ENCODE measurements at places on chromosomes 5 and 9.

- no peak for DNase-seq
Measured at GRCh38 chr5:51977014-51977413, 593.8 kb downstream of the ISL1 start.

DNA sequence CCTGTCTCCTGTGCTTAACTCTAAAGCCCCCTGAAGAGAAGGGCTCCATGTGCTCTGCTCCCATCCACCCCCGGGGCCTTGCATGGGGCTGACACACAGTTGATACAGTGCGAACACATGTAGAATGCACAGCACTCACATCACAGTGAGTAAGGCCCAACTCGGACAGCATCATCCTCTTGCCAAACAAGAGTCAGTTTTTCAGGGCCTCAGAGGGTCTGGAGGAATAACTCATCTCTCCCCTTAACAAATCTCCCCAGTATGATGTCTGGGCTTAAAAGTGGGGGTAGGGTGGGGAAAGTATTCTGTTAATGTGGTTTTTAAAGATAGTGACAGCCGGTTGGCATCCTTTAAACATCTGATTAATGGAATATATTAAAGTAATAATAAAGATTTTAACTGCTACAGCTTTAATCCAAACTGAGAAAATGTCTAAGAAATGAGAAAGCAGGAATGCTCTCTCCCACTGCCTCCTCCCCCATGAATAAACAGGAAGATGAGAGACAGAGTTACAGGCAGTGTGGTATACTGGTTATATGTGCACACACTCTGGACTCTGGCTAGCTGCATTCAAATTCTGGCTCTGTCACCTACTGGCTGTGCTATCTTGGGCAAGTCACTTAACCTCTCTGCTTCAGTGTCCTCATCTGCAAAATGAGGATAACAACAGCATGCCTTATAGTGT lies 22.5 kb downstream of the APBA1 start:
- no peak for DNase-seq

DNA sequence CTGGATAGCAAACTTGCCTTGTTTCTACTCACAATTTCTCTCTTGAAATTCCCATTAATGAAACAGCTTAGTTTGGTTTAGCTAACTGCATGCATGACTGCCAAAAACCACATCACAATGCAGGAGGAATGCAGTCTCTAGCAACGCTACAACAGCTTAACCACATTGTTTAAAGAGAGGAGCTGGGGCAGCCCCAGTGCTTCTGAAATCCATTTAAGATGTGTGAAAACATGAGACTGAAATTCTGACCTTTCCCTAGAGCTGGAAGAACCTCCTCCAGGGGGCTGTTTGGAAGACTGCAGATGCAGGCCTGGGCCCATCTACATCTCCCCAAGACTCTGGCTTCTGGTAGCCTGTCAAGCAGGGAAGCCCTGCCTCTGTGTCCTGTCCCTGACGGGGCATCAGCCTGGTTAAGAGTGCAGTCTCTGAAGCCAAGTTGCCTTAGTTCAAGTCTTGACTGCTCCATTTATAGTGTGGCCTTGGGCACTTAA lies 157.1 kb downstream of the ZNF462 start:
- no peak for DNase-seq

- DNase-seq = no peak
Measured at GRCh38 chr5:151708126-151708525, 21.4 kb upstream of the SPARC start.

GRCh38 chr5:170149206-170149515 lies 43.5 kb downstream of the FOXI1 start:
- no peak for DNase-seq

DNA sequence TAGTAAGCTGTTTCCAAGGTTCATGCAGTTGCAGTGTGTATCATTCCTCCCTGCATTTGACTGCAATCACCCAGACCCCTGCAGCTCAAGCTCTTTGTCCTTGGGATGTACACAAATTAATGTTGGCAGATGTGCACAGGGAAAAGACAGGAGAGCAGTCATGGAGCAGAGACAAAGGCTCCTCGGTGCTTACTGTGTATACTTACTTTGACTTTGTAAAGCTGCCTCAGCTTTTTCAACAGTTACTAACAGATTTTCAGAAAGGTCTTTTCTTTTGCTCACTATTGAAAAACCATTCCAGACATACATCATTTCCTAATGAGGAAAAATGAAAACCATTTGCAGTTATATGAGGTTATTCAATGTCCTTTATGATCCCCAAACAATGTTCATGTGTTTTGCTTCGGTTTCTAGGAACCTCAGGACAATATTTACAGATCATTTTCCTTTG lies 124.9 kb downstream of the TTC39B start:
- no peak for DNase-seq

DNA sequence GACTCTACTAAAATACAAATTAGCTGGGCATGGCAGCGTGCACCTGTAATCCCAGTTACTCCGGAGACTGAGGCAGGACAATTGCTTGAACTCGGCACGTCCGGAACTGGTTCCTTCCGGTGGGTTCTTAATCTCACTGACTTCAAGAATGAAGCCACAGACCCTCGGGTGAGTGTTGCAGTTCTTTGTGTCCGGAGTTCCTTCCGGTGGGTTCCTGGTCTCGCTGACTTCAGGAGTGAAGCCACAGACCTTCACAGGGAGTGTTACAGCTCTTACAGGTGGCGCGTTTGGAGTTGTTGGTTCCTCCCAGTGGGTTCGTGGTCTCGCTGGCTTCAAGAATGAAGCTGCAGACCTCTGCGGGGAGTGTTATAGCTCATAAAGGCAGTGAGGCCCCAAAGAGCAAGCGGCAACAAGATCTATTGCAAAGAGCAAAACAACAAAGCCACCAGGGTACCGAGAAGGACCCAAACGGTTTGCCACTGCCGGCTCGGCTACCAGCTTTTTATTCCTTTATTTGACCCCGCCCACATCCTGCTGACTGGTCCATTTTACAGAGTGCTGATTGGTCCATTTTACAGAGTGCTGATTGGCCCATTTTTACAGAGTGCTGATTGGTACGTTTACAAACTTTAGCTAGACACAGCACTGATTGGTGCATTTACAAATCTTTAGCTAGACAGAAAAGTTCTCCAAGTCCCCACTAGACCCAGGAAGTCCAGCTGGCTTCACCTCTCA lies 28.6 kb upstream of the SLC6A19 start:
- no peak for DNase-seq

DNA sequence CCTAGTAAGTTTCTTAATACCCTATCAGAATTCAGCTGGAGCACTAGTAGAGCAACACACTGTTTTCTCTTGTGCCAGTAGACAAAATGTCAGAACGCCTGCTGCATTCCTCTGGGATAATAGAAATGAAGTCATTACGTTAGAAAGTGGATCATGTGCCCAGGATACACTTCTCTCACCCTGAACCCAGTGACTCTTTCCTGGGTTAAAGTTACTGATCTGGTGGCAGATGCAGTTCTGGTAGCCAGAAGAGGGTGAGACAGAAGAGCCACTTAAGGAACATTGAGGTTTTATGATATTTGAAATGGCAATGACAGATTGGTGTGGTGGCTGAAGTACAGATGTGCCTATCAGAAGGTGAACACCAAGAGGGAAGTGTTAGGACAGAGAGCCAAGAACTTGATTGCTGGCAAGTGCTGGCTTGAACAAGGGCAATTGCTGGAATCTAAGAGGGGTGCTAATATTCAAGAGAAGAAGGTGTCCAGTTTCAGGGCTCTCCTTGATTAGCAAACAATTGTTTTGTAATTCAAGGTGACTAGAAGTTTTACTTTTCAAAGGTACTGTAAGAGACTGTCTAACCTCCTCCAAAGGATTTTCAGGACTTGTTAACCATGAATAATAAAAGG lies 93.7 kb upstream of the ERBIN start:
- DNase-seq = no peak

DNA sequence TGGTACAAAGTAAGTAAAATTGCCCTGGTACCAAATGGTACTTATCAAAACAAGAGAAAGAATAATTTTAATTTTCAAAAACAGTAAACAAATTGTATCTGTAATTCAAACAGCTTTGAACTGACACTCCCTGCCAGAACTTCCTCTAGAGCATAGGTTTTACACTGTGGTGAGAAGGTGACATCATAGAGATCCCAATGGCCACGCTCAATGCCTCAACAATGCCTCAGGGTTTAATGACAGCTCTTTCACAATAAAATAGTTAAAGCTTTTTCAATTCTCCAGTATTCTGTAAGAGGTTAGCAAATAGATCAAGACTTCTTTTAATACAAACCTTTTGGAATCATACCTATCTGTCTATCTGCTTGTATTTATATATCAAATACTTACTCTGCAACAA lies 437.1 kb downstream of the PRR16 start:
- no peak for DNase-seq

DNA sequence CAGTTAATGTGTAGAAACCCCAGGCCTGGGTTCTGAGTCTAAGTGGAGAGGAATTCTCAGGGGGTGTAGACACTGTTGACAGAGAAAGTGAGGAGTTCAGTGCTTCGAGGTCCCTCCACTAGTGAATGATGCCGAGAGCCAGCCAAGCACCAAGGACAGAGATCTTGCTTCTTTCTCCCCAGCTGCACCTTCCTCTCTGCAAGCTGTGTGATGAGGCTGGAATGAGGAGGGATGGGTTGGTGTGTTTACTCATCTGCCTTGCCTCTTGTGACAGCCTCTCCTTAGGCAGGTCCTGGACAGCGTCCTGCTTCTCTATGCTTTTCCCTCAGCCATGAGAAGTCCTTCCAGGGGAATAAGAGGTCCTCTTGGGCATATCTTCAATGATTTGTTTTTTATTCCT lies 35.3 kb downstream of the HNRNPH1 start:
- DNase-seq = no peak

- no peak for DNase-seq
Measured at GRCh38 chr5:77751328-77752023, 24.7 kb downstream of the TBCA start.

DNA sequence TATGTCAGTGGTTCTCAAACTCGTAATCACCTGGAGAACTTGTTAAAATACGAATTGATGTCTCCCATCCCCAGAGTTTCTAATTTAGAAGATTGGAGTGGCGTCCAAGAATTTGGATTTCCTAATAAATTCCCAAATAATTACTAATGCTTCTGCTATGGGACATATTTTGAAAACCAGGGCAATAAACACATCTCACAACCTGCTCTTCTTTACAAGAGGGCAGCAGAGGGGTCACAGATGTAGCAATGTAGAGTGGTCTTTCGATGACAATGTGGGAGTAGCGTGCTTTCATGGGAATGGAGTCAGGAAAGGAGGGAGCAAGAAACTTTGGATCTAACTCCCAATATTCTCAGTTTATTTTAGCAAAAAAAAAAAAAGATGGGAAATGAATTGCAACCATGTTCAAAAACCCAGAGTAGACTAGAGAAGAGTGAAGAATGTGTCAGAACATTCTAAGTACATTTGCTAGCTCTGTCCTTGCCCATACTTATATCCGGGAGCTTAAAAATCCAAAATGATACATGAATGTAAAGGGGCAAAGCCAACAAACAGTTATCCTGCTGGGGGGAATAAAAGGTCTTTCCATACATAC lies 33.8 kb upstream of the ALDH1A1 start:
- DNase-seq = no peak

DNA sequence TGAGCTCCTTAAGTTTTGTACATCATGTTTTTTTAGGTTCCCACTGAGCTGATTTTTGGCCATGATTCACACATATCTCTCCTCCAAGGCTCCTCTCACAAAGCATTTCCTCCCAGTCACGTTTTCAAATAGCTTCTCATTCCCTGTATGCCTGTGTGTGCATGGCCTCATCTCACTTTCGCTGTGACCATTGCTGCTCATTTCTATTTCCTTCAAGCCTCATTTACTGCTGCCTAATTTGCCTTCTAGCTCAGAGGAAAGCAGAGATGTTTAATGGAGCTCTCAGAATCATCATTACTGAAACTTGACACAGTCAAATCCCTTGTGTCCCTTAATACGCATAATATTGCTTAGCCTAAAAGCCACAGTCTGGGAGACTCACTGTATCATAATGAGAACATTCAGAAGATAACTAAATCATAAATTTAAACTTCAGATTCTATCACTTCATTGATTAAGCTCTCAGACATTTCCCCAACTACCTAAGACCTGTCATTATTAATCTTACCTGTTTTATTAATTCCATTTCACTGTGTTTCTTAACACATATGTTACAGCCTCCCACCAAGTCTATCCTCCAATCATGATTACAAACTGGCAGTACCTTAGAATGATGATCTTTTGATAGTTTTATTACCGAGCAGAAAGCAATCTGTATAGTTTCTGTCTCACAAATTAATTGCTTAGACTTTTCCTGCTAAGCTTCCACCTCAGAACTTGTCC lies 278.3 kb upstream of the PTGER4 start:
- DNase-seq = no peak

DNA sequence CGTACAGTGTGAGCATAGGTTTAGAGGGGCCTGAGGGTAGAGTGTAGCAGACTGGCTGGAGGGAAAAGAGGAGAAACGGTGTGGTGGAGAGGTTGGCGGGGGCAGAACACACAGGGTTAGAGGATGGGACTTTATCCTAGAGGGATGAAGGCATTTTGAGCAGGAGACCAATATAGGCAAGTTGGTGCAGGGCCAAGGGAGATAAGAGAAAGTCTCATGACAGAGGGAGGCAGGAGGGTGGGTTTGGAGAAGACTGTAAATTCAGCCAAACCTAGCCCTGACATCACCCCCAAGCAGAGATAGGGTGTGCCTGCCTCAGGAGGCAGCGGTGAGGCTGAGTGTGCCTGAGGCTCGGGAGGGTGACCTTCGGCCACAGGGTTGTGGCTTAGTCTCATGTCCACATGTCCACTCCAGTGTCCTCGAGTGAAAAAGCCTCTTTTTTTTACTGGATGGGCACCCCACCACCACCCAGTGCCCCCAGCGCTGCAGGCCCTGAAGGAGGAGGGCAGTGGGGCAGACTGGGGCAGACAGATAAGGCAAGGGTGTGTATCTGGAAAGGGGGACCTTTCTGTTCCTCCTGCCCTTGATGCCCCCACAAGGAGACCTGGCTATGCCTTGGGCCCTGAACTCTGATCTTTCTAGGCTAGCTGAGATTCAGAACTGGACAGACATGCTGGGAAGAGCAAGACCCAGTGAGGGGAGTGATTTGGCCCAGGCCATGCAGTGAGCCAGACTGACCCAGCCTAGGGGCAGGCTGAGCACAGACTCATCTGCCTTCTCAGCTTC lies 108.7 kb downstream of the RGS3 start:
- no peak for DNase-seq

DNA sequence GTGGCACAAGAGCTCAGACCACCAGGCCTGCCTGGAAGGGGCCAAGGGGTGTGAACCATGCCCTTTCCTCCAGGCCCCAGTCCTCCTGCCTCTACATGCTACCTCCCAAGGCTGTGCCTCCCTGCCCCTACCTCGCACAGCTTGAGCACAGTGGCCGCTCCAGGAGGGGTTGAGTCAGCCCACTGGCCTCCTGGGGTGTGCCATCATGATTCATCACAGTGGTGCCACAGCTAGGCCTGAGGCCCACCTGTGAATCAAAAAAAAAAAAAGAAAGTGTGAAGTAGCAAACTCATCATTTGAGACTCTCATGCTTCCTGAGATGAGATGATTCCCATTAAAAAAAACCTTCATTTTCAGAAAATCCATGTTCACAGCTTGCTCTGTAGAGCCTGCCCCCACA lies 240.5 kb downstream of the HSPA4 start:
- DNase-seq = no peak

DNA sequence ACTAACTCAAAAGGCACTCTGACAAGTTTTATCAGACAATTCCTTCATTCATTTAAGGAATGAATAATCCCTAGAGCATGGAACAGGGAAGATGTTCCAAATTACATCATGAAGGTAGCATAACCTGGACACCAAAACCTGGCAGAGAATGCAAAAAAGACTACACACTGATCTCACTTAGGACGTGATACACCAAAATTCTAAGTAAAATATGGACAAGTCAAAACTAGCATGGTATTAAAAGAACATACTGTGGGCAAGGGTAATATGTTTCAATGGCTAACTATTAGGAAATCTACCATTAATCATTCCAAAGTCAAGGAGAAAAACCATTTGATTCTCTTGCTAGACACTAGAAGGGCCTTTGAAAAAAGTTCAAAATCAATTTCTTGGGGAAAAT lies 176.5 kb downstream of the HSPA4 start:
- DNase-seq = no peak
